Activated T-cell treated with anti-CD3 and anti-CD28 coated beads, Interleukin-2, amount 50 U/mL, for 24 hours (primary cell): ENCODE measurements at places on chromosomes 7 and 10.

- no peak for DNase-seq
These were observed 19.2 kb downstream of the SEMA3D start for GRCh38 chr7:85167636-85168035.

- DNase-seq = no peak
These were observed 2.9 kb downstream of the TWIST1 start for GRCh38 chr7:19114551-19114855.

DNA sequence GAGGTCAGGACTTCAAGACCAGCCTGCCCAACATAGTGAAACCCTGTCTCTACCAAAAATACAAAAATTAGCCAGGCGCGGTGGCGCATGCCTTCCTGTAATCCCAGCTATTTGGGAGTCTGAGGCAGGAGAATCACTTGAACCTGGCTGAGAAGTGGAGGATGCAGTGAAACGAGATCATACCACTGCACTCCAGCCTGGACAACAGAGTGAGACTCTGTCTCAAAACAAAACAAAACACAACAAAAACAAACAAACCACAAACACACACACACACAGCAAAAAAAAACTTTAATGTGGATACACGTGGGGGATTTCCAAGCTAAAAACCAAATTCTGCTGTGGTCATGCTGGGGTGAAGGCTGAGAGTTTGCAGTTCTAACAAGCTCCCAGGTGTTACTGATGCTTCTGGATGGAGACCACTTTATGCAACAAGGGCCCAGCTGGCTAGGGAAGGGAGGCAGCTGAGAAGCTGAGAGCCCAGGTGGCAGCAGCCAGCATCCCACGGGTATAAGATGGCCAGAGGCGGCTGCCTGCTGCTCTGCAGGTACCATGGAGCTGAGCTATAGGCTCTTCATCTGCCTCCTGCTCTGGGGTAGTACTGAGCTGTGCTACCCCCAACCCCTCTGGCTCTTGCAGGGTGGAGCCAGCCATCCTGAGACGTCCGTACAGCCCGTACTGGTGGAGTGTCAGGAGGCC is at the start of gene ZP3:
Gene ZP3 (plus strand): TSS at position 538 of the 699 bp plus-strand sequence. CDS start 15 bp downstream, at position 553.
- DNase-seq = no peak

- DNase-seq = no peak
These were observed 110.7 kb downstream of the INHBA start for GRCh38 chr7:41592236-41592635.

DNA sequence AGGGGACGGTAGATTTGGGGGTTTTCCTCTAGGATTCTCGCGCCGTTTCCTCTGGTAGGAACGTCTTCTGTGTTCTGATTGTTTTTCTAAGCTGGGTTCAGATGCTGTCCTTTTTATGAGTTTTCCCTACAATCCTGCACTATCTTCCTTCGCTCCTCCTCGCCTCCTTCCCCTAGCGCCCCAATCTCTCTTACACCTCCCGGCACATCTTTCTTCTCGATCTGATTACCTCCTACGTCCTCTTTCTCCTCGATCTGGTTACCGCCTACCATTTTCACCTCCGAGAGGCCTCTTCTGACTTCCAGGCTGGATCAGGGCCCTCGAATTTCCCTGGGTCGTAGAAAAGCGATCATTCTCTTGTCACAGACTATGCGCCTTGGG is 413 bp downstream of the BUD31 start:
- no peak for DNase-seq

DNA sequence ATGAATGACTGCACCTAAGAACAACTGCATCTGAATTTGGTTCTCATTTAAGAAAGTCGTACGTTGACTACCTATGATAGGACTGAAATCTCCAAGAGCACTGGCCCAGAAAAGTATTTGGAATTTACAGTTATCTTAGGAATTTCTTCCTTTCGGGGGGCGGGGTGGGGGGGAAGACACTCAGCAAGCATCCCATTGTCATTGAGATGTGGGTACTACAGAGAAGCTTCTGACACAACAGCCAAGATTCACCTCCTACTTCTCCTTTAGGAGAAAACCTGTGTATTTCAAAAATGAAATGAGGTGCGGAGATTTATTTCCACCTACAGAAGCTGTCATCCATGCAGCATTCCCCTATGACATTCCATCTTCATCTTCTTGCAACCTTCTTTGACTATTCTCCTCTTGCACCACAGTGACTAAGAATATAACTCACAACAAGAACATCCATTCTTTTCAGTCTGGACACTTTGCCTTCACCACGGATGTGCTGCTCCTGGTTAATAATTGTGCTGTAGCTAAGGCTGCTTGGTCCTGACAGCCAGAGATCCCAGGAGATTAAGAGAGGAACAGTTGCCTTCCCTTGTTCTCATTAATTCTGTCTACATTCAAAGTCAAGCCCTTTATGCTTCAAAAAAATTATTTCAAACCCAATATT is 98.4 kb upstream of the FRMD4A start:
- no peak for DNase-seq

DNA sequence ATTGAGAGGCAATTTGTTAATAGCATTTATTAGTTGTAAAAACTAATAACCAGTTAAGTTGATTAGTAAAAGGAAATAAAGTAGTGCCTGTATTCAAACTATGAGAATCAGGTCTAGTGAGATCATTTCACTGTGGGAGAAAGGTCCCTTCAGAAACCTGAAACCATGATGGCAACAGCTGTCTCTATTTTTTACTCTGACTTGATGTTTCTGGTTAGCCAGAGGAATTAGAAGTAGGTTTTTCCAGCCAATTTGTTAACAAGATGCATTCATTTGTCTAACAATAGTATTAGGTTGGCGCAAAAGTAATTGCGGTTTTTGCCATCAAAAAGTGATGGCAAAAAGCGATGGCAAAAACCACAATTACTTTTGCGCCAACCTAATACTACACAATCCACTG is 272.2 kb upstream of the YAE1 start:
- DNase-seq = no peak

DNA sequence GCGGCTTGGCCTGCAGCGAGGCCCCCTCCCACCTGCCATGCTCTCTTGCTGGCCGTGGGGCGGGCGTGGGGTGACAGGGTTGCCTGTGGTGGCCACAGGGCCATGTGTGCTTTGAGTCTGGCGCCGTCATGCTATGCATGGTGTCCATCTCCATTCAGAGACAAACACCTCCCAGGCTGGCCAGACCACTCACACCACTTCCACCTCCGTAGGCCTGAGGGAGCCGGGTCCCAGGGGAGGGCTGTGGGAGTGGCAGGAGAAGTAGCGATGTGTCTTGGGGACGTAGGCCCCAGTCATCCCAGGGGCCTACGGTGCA is 65.5 kb downstream of the DNAJB6 start:
- no peak for DNase-seq

DNA sequence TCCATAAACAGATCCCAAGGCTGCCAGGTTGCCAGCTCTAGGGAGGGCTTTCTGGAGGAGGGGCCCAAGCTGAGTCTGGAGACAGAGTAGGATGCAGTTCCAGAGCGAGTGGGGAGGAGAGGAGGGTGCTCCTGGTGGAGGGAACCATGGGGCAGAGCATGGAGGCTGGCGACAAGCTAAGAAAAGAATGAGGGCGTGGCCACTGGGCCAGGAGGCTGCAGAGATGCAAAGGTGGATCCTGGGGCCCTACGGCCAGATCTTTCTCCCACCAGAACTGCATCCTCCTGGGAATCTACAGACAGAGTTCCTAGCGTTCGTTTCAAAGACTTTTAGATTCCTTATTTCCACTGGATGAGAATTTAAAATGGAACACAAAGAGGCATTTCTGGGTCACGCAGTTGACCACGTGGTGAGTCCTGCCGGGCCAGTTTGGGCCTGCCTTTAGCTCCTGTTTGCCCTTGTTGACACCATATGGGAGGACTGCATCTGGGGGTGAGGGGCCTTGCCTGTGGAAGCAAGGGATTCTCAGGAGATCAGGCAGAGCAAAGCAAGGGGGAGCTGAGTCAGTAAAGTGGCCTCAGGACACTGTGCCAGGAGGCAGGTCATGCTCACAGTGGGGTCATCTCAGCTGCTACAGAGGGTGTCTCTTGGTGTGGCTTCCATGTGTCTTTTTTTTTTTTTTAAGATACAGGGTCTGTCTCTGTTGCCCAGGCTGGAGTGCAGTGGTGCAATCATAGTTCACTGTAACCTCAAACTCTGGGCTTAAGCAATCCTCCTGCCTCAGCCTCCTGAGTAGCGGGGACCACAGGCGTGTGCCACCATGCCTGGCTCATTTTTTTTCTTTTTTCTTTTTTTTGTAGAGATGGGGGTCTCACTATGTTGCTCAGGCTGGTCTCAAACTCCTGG is 137.8 kb downstream of the SH3PXD2A start:
- no peak for DNase-seq

DNA sequence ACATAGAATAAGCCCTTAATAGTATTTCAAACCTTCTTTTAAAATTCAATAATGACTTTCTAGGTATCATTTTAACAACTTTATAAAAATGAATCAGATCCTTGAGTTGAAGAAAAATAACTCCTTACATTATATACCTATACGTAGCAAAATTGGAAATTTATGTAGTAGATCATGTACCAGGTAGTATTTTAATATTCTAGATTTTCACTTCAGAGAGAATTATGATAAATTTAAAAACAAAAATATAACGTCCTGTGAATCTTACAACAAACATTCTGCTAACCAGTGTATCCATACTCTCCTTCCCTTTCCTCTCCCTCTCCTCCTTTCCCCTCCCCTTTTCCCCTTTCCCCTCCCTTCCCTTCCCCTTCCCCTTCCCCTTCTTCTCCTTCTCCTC is 6.1 kb upstream of the RAB11FIP2 start:
- DNase-seq = no peak

DNA sequence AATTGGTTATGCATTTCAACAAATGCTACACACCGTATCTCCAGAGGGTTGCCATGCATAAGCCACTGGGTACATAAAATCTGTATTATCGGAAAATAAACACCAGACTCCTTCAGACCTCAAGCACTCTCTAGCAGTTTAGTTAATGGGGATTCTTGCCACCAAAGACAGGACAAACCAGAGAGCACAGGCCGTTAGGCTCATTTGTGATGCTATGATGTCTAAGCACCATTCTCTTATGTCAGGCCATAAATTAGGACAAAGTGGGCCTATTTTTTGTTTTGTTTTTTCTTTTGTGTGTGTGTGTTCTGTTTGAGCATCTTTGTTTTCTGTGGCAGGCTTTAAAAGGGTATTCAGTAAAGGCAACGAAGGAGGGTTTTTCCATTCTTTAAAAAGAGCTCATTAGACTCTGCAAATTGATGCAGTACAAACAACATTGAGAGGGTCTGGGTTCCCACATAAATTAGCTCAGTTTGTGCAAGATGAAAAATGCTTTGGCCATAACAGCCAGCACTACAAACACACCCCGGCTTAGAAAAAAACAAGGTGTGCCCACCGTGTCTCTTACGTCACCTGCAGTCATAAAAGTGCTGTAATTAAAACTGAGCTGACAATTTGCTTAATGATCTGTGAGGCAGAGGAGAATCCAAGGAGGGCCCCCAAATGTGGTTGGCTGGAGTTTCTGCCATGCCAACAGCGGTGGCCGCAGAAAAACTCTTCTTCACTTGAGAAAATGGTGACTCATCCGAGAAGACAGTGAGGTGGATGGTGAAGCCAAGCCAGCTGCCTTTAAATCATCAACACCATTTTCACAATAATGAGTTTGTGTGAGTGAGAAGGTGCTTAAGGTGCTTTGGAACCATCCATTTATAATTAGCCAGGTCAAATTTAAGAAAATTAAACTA is 297.9 kb downstream of the GATA3 start:
- DNase-seq = no peak

- no peak for DNase-seq
These were observed 1.4 kb downstream of the SFR1 start for GRCh38 chr10:104123397-104123796.

DNA sequence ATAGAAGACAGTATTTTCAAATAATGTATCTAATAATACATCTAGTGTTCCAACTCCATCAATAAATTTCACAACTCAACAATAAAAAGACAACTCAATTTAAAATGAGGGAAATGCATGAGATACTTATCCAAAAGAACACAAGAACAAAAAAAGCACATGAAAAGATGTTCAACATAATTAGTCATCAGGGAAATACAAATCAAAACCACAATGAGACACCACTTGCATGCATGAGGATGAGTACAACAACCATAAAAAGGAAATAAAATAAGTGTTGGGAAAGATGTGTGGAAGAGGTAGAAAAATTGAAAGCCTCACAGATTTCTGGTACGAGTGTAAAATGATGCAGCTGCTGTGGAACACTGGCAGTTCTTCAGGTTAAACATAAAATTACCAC is 111.6 kb upstream of the PTPRZ1 start:
- DNase-seq = no peak

DNA sequence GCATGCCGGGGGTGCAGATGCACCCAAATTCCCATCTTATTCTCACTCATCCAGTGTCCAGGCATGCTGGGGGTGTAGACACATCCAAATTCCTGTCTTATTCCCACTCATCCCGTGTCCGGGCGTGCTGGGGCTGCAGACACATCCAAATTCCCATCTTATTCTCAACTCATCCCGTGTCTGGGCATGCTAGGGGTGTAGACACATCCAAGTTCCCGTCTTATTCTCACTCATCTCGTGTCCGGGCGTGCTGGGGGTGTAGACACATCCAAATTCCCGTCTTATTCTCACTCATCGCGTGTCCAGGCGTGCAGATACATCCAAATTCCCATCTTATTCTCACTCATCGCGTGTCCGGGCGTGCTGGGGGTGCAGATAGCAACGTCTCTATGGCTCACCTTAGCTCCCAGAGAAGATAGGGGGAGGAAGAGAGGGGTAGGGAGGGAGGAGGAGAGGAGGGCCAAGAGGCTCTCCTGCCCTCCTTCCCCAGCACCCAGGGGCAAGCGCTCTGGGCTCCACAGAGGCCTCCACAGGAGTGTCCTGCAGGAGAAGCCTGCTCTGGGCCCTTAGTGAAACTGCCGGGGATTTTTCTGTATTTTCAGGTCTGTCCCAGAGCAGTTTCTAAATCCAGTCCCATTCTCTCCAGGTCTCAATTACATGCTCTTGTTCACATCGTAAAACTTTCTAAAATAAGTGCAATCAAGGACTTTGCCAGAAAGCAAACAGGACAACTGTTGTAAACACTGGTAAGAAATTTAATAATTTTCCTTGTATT is 210.8 kb downstream of the DIP2C start:
- peak; percentile 25 for DNase-seq

GRCh38 chr7:103437623-103438022 is 8.4 kb downstream of the SLC26A5 start:
- no peak for DNase-seq

DNA sequence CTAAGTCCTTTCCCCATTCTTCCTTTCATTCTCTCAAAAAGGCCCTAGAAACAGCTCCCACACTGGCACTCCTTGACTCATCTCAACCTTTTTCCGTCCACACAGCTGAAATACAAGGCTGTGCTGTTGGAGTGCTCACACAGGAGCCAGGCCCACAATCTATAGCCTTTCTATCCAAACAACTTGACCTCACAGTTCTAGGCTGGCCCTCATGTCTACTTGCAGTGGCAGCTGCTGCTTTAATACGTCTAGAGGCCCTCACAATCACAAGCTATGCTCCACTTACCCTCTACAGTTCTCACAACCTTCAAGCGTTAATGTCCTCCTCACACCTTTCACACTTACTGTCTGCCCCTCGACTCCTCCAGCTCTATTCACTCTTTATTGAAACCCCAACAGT is 12.0 kb upstream of the LRRC61 start:
- DNase-seq = no peak
